ENCODE measurements at places on chromosomes 7 and 10.

- no peak for DNase-seq
These were observed 382.4 kb downstream of the ARL4A start for GRCh38 chr7:13069841-13070240.

- peak; percentile 52 for DNase-seq
These were observed 59.2 kb upstream of the OIT3 start for GRCh38 chr10:72834183-72834825.

- DNase-seq, result no peak
These were observed 23.5 kb downstream of the ABLIM1 start for GRCh38 chr10:114634609-114634979.

GRCh38 chr10:125146791-125147579, 13.4 kb downstream of the CTBP2 start:
- no peak for DNase-seq

GRCh38 chr10:29865700-29866355, 193.6 kb downstream of the JCAD start:
- no peak for DNase-seq

GRCh38 chr10:4008676-4009382, 223.8 kb upstream of the KLF6 start:
- DNase-seq, result no peak

DNA sequence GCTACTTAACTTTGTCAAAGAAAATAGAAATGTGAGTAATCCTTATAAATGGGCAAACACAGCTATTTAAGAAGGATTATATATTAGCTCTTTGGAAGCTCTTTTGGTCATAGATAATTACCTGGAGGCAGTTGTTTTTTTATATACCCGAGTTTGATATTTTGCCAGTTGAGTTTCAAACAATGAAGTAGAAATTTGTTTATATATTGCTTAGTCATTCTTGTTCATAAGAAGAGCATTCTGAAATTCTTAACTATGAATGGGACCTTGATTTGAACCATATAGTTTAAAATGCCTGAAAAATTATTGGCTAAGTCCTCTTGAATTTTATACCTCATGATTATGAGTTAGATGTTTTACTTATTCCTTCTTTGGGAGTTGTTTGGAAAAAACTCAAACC, 36.4 kb downstream of the MINPP1 start:
- DNase-seq, result no peak

DNA sequence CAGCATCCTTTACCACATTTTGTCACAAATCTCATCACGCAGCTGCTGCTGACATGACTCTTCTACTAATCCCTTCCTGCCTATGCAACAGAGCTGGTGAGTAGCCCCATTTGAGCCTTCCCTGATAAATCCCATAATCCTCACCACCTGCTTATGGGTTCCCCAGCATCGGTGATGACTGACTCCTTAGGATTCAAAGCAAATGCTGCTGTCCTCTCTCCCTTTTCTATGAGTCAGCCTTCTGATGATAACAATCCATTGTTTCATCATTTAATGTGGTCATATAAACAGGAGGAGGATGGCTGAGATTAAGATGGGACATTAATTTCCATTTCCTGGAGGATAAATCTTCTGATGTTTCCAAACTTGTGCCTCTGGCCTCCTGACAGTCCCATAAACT, 73.4 kb downstream of the SORCS1 start:
- DNase-seq, result no peak

- DNase-seq, result peak; percentile 40
These were observed 7.9 kb downstream of the GPRIN2 start for GRCh38 chr10:46548498-46549090.

DNA sequence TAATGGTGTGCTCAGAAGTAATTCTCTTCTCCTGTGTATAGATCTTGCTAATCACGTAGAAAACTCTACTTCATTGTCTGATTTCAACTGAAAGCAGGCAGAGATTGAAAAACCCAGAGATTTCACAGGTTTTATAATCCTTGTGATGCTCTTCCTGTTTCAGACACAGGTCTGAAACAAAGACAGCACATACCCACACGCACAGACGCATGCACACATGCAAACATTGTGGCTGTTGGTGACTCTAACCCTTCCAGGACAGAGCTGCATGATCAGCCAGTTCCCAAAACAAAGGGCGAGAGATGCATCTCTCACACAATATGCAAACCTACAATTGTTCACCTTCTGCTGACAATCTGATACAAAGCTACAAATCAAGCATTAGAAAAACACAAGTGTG, 11.1 kb upstream of the TFEC start:
- no peak for DNase-seq

- no peak for DNase-seq
These were observed 41.8 kb downstream of the ZCCHC24 start for GRCh38 chr10:79403441-79404230.

DNA sequence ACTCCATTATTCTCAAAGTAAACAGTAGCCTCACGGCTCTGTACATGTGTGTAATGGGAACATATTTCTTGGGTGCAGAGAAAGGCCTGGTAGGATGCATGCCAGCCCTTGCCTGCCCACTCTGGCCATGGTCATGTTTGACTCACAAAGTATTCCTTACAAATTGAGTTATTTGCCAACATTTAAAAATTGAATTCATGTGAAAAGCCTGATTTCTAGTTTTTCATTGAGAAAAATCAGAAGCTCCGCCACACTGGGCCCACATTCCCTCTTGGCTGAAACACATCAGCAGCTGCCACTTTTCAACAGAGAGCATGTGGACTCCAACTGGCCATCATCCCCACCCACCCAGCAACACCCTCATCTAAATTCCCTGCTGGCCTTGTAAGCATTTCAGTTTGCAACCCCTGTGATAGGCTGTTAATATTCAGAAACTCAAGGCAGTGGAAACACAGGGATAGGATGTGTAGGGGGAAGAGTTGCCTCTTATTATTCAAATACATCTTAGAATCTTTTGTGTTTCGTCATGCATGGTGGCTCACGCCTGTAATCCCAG, 40.9 kb downstream of the CDH23 start:
- DNase-seq, result no peak

DNA sequence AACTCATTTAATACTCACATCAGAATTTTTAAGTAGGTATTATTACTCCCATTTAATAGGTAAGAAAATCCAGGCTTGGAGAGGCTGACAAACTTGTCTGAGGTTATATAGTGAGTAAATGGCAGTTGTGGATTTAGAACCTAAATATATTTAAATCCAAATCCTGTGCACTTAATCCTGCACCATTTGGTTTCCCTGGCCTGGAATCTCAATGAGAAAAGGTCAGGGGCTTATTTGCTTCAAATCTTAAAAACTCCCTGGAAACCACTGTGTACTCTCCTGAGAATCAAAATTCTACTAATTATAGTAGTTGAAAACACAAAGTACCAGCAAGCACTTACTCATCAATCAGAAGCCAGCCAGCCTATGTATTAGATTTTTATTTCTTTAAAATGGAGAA, 97.7 kb downstream of the DNMBP start:
- DNase-seq, result no peak

DNA sequence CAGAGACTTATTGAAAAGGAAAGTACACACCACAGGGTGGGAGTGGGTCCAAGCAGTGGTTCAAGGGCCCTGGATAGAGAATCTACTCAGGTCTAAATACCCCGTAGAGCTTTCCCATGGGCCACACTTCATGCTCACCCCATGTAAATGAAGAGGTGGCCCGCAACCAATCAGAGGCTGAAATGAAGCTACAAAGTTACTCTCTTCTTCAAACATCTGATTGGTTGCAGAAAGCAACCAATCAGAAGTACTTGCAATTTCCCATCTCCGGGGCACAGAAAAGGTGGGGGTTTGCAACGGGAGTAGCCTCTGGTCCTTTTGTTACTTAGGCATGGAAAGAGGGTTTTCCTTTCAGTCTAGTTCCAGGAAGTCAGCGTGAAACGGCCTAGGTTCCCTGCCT, 15.2 kb upstream of the GALNTL5 start:
- no peak for DNase-seq

DNA sequence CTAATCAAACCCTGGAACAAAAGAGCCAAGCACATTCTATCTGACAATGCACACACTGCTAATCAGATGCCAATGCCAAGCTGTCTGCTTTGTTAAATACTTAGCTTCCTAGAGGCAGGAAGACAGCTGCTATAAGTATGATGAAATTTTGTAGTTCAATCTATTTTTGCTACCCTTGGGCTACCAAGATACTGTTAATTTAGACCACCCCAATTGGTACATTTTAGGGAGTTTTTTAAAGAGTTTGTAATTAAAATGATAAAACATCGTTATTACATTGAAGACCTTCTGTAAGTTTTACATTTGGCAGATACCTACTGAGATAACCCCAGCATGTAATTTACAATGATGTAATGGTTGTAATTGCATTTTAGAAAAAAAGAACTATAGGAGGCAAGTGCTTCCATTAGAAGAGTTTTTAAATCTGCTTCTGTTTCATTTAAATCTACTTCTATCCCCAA, 268.5 kb downstream of the ADK start:
- no peak for DNase-seq

GRCh38 chr10:104650072-104650471, 9.0 kb downstream of the SORCS3 start:
- DNase-seq, result no peak

DNA sequence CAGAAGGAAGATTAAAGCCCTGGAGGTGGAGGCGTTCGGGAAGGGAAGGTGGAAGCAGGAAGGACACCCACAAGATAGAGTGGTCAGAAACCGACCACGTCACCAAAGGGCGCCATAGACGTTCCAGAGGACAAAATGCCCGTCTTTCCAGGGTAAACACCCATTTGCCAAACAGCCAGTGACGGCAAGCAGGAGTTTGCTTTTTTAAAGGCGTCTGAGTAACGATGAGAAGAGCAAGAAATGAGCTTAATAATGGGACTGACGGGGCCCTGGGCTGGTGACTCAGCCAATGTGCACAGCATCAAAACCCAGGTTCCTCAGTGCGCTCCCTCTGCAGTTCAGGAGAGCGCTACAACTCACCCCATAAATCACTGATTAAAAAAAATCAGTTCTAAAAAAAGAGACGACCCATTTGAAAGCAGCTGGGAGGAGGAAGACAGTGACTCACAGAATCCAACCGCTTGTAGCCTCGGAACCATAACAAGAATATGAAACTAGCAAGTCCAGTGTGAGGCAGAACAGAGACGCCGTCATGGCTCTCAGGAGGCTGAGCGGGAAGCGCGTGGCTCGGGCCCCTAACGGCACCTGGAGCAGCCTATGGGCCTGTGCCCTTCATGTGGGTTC, 5.9 kb downstream of the DIP2C start:
- no peak for DNase-seq

GRCh38 chr10:89959433-89960110, 258.2 kb downstream of the KIF20B start:
- no peak for DNase-seq

- DNase-seq, result no peak
These were observed 31.5 kb downstream of the CREB3L2 start for GRCh38 chr7:137970253-137970975.

DNA sequence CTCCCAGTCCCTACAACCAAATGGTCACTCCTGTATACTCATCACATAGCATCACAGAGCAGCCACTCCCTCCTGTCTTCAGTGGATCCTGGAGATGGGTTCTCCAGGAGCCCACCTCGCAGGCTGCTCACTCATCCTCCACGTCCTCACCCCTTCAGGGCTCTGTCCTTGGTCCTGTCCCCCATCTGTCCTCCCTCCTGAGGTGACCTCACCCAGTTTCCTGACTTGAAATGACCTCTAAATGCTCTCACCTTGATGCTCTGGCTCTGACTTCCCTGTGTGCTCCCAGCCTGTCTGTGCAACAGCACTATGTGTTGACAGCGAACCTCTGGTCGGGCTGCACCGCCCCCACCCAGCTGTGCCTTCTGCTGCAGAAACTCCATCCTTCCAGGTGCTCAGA, 2.1 kb upstream of the PPP2R2D start:
- DNase-seq, result no peak

DNA sequence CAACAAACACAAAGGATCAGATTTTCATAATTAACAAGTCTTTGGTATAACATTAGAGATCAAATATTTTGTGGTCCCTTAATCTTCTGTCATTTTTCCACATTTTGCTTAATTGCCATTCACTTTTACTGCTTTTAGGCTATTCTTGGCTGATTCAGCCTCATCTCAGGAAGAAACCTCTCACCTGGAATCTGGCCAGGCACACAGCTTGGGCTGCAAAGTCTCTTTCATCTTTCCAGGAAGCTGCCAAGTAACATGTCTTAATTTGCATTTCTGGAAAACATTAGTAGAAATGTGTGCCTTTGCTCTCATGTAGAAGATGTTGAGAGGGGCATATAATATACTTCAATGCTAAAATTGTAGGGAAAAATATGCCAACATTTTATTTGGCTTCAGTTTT, 174.2 kb upstream of the STEAP4 start:
- DNase-seq, result no peak

GRCh38 chr7:17367502-17367901, 69.0 kb downstream of the AHR start:
- DNase-seq, result no peak

DNA sequence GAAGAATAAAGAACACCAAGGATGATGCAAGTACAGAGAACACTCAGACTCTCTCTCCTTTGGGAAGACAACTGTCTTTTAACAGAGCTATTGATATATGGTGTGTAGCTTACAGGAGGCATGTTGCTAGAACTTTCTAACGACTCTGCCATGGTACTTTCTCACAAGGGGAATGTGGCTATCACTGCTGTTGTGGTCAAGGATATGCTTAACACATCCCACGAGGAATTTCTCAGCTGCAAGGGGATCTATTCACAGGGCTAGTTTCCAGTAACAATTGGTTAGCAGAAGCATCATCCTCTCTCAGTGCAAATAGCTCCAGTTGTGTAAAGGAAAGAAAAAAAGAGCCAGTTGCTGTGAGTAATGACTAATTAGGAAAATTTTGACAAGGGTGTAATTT, 826.0 kb downstream of the SORCS1 start:
- no peak for DNase-seq

GRCh38 chr7:50631639-50632038, 66.4 kb upstream of the DDC start:
- DNase-seq, result no peak

DNA sequence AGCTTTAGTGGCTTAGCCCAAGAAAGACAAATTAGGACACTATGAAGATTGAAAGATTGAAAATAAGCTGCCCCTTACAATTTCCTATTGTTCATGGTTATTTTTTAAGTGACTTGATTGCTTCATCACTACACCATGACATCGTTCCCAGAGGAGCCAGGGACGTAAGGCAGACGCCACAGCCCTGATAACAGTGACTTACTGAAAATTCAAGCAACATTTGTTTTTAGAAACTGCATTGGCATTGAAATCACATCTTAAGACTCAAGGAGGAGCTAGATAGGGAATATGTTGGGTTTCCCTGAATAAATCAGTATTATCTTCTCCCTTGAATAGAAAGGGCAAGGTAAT, 38.7 kb upstream of the ANK3 start:
- no peak for DNase-seq

All from activated CD8-positive, alpha-beta memory T cell treated with anti-CD3 and anti-CD28 coated beads, Interleukin-2, amount 10 ng/mL, durations not matched to agents 7 days and 5 days (primary cell).